Urothelium cell line (cell line): ENCODE measurements at places on chromosomes 12 and 14.

DNA sequence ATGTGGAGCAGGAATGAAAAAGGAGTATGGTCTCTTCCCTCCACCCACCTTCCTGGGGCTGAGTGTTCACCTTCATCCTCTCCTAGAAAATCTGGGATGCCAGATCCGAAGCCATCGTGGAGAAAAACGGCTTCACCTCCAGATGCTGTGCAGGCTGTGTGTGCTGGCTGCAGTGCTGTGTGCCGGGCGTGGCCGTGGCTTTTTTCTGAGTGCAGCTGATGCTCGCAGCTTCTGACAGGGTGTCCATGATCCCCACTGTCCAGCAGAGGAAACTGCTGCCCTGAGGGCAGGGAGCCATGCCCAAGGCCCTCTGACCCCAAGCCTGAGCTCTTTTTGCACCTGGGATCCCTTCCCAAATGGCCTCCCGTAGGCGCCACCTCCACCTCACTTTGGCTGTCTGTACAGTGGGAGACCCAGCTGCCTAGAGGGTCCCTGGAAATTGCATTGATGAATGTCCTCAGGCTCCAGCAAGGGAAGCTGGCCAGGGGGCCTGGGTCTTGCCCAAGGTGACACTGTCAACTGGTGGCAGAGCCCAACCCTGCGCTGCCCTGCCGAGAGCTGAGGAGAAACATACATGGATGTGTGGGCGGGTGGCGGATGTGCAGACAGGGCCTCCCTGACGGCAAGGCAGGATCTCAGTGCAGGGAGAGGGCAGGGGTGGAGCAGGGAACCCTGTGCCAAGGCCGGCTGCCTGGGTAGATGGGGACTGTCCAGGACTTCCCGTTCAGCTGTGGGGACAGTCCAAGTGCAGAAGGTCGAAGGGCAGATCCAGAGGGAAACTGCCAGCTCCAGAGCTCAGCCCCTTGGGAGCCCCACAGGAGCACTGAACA, 53.3 kb downstream of the BEGAIN start:
- DNase-seq, result no peak

DNA sequence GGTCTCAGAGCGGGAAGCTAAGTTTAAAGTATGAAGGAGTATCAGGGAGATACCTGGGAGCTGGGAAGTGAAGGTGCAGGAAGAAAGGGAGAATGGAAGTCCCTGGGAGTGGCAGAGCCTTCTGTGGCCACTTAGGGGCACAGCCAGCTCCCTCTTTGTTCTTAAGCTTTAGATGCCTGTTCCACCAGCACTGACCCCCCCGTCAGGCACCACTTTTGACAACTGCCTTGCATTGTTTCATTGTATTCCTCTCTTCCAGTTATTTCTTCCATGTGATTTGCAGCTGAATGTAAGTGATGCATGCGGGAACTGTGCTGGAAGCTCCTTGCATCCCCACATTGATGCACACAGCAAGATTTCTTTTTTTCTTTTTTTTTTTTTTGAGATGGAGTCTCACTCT, 2.6 kb downstream of the GALNT16 start:
- DNase-seq, result no peak

DNA sequence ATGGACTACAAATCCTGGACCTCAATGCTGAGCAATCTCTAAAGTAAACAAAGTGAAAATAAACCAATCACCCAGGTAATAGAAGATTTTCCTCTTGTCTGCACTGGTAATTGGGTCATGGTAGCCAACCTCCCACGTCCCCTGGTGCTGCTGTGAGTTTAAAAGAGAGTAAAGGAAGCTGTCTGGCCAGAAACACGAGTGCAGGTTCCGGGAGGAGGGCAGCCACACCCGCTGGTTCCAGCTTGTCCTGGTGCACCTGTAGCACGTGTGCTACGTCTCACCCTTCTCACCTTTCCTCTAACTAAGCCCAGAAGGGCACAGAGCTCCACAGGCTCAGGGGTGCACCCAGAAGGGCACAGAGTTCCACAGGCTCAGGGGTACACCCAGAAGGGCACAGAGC, 5.4 kb downstream of the CRACR2A start:
- no peak for DNase-seq

DNA sequence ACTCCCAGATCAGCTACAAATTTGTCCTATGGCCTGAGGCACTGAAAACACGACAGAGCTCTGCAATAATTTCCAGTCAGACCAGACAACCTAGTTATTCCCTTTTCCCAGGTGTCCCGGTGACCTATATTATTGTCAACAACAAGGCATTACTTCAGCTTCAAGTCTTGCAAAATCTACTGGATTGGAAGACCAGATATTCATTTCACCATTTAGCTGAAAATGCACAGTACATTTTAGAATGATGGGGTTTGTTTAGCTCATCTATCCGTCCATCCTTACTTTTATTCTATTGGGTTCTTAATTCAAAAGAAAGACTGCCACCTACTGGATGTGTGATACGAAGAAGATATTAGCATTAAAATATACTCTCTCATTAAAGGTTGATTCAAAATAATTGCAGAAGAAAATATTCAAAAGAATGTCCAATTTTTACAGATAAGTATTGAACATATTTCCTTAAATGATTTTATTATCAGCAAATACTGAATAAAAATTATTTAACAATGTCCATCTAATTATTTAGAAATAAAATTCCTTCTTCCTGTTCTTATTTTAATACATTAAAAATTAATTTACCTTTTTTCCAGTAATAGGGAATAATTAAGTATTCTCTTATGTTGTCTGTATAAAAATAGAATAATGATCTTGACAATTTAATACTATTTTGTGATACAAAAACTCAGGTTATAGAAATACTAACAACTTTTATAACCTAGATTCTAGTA, 244.9 kb upstream of the LRIG3 start:
- DNase-seq, result no peak

DNA sequence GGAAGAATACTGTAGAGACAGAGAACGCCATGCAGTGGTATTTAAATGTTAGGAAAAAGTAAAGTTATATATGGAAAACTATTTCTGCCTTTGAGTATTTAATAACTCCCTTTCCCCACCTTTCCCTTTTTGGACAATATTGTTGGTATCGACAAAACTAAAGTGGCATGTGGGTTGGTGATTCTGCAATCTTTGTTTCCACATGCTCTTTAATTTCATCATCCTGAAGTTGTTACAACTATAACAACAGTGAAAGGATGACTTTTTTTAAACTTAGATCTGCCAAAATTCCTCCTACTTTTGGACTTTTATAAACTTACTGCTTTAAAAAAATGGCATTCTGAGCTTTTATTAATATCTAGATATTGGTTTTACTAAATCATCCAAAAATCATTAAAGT, 25.3 kb downstream of the TTC8 start:
- DNase-seq, result no peak

DNA sequence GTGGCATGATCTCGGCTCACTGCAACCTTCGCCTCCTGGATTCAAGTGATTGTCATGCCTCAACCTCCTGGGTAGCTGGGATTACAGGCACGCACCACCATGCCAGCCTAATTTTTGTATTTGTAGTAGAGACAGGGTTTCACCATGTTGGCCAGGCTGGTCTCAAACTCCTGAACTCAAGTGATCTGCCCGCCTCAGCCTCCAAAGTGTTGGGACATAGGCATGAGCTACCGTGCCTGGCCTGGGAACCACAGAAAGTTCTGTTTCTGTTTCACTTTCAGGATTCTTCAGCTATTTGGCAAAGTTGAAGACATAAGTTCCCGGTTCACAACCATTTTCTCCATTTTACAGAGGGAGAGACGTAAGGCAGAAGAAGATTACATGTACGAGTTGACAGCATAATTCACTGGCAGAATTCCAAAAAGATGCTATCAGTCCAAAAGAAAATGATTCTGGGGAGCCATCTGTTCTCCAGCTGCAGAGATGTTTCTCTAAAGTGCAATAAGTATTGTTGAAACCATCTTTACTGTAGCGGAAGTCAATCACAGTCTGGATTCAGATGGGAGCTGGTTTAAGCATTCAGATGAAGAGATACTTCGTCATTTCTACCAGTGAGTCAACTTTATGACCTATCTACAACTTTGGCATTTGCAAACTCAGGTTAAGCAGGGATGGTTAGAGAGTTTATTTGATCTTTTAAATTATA, 8.1 kb upstream of the RNF34 start:
- no peak for DNase-seq

GRCh38 chr14:61891170-61891569, 128.9 kb downstream of the SNAPC1 start:
- peak; percentile 36 for DNase-seq

GRCh38 chr14:88706425-88706824, 86.3 kb downstream of the EML5 start:
- DNase-seq, result no peak

DNA sequence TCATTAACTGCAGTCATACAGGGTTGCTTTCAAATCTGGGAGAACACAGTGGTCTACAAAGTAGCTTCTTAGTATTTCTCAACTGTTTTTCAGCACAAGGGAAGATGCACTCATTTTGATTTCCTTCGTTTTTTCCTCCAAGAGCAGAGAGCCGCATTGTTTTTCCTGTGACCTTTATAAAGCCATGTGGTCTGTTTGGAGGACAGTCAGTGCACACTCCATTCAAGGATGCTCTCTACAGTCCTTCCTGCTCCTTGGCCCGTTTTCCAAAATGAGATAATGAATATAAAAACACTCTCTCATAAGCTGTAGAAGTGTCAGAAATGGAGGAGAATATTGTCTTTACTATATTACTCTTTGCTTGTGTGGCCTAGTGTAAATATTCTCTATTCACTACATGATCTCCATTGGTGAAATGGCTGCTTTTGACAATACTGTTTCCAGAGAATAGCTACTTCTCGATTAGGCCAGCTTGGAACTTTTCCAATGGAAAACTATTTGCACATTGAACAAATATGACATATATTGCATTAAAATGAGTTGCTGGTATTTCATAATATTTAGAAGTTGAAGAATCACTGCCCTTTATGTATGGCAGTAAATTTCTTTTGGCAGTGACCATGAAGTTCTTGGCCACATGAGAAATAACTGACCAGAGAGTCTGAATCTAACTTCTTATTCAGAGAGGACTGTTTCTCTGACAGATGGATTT, 393.1 kb upstream of the RGS6 start:
- DNase-seq, result no peak

DNA sequence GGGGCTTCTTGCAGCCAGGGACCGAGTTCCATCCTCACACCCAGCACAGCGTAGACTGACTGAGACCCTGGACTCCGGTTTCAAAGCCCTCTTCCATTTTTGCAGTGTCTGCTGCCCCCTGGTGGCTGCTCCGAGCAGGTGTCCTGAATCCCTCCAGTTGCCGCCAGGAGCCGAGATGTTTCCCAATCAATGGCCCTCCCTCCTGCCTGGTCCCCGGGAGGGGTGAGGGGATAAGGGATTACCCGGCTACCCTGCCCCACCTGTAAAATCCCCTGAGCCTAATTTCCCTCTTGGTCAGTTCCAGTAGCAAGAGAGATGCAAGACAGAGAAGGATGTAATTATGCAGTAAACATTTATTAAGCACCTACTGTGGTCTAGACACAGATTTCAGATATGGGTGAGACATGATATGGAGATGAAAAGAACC, 55.0 kb downstream of the PHETA1 start:
- peak; percentile 88 for DNase-seq

DNA sequence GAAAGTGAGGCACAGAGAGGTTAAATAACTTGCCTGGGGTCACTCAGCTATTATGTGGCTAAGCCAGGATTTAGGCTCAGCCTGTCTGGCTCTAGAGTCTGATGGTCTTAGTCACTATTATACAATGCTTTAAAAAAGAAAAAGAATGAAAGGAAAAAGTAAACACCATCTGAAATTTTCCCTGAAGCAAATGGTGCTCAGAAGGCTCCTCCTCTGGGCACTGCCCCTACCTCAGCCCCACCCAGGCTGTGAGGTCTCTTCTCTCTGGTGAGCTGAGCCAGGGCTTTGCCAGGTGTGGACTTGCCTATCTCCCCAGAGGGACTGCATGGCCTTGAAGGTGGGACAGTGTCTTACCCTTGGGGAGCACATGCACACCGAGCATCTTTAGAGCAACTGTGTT, 117.5 kb upstream of the DYRK2 start:
- DNase-seq, result no peak

DNA sequence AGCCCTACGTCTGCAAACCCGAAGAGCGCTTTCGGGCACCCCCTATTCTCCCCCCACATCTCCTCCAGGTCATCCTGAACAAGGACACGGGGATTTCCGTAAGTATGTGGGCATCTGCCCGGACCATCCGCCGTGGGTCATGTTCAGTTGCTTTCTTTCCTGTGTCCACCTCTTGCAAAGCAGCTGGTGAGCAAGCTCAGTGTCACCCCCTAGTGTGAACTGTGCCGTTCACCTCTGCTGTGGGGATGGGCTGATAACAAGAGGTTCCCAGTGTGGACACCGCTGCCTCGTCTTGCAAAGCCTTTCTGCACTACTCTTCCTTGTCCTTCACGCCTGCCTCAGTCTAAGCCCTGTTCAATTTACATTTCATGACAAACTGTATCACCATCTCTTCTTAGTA, 8.6 kb downstream of the PRKAB1 start:
- no peak for DNase-seq

DNA sequence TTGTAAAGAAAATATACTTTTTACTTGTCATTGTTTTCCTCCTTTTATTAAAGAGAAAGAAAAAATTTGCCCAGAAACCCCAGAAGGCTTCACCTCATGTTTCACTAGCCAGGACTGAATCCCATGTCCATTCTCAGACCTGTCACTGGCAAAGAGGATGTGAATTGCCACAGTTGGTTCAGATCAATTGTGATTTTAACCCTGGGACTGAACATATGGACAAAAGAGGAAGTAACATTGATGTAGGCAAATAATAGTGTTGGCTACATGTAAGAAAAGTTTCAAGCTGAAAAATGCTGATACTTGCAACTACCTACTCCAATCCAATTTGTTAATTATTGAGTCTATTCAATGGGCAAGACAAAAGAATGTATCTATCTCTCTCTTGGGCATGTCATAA, 8.6 kb upstream of the CCDC196 start:
- DNase-seq, result no peak
